GM19239 (cell line): ENCODE measurements at places on chromosomes 7 and 10.

DNA sequence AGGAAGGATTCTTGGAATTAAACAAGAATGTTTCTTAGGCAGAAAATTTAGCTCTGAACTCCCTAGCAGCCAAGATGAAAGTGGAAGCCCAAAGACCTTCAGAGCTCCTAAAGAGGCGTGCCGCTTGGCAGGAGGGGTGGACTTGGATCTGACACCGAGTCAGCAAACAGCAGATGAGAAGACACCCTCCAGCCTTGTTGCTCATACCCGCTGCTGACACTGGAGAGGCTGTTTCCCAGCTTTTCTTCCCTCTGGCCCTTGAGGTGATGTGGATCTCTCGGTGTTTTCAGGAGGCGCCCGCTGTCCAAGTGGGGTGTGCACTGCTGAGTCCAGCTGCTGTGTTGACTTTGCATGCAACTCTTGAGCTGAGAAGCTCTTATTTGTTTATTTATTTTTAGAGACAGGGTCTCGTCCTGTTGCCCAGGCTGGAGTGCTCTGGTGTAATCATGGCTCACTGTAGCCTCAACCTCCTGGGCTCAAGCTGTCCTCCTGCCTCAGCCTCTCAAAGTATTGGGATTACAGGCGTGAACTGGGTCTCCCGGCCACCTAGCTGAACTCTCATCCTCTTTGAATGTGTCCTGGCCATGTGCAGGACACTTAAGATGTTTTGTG, 21.5 kb downstream of the SLC18A2 start:
- no peak for DNase-seq

- no peak for DNase-seq
These were observed 175.1 kb downstream of the AVL9 start for GRCh38 chr7:32670110-32671025.

GRCh38 chr10:14547816-14548215, 217.1 kb upstream of the FRMD4A start:
- no peak for DNase-seq

DNA sequence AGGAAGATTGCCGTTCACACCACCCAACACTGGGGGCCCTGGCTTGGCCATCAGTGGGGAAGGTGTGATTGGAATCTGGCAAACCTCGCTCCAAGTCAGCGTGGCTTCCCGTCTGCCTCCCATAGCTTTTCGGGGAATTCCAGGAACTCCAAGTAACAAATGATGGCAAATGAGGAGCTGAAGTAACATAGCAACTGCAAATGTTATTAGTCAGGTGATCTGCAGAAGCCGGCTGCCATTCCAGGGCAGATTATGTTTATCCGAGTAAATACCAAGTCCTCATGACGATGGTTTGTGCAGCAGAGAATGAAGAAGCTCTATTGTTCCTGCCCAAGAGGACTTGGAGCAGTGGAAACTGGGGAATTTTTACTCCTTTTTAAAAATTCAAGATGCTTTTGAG, 270.5 kb upstream of the PODXL start:
- DNase-seq = no peak

GRCh38 chr10:36425131-36425797, 700.1 kb upstream of the ANKRD30A start:
- no peak for DNase-seq

- no peak for DNase-seq
These were observed 168.3 kb downstream of the CHRM2 start for GRCh38 chr7:137036768-137037167.

GRCh38 chr10:62732841-62733653, 71.5 kb upstream of the ADO start:
- DNase-seq = peak; percentile 21

- DNase-seq = no peak
These were observed 229.9 kb upstream of the MKLN1 start for GRCh38 chr7:131097662-131098376.

DNA sequence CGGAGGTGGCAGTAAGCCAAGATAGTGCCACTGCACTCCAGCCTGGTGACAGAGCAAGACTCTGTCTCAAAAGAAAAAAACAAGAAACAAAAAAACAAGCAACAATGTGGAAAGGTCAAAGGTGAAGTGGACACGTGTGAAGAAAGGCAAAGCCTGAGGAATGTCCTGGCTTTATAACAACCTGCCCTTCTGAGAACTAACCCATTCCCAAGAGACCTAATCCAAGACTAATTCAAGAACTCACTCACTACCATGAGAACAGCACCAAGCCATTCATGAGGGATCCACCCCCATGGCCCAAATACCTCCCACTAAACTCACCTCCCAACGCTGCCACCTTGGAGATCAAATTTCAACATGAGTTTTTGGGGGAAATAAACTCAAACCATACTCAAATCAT, 47.5 kb upstream of the KIF5B start:
- DNase-seq = no peak

DNA sequence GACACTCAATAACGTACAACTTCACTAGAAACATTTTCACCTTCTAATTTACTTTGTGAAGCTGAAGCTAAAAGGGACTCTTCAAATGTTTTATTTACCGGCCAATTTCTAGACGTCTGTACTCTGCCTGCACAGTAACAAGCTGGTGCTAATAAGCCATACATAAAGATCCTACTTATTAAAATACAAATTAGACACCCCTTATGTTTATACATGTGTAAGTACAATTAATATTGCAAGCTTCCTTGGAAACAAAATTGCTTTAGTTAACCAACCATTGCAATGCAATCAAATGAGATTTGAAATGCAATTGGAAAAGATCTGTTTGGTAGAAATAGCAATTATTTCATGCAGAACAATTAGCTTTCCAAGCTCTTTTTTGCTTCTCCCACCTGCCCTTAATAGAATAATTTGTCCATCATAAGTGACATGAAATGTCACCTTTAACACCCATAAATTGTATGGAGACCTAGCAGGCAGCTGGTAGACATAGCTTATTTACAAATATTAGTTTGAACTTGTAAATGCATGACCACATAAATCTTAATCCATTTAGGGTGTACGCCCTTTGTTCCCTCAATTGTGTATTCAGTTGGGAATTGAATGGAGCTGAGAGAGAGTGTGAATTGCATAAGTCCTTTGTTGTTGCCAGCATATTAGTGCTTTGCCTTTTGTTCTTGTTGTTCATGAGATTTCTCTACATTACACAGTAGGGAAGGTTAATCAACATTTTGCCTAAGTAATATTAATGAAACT, 277.1 kb downstream of the CACNA2D1 start:
- DNase-seq = no peak

DNA sequence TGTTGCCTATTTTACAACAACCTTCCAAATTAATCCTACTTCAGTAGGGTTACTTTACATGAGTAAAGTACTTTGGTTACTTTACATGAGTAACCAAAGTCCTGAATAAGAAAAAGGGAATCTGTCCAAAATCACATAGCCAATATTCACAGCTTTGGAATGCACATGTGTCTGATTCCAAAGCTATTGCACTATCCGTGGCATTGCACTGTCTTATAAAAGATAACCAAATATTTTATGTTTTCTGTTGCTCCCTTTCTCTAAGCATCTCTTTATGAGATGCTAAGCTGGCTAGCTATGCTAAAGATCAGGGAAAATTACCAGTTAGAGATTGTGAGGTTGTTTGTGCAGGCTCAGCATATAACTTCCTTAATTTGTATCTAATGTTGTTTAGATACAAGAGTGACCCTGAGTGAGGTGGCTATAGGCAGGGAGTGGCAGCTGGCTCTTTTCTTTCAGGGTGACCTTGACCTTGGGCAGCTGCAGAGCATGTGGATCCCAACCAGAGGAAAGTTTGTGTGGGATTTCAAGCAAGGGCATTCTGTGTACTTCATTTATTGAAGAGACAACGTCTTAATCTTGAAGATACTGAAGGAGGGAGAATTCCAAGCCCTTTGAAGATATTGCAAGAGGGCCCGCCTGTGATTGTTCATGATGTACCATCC, 366.1 kb upstream of the ANKRD30A start:
- DNase-seq = no peak

DNA sequence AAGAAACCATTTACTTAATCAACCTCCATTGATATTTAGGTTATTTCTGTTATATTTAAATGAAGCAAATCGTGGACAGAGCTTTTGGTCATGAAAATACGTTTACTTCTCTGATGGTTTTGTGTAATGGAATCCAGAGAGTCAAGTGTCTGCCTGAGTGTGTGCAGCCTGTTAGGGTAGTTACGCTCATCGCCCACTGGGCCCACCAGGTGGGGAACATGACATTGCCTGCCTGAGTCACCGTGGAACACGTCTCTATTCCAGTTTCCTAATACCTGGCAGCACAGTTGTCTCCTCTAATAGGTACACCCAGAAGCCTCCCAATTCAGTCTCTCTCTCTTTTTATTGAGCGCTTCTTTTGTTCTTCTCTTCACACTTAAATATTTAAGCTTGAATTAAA, 91.0 kb downstream of the ADCY1 start:
- no peak for DNase-seq

DNA sequence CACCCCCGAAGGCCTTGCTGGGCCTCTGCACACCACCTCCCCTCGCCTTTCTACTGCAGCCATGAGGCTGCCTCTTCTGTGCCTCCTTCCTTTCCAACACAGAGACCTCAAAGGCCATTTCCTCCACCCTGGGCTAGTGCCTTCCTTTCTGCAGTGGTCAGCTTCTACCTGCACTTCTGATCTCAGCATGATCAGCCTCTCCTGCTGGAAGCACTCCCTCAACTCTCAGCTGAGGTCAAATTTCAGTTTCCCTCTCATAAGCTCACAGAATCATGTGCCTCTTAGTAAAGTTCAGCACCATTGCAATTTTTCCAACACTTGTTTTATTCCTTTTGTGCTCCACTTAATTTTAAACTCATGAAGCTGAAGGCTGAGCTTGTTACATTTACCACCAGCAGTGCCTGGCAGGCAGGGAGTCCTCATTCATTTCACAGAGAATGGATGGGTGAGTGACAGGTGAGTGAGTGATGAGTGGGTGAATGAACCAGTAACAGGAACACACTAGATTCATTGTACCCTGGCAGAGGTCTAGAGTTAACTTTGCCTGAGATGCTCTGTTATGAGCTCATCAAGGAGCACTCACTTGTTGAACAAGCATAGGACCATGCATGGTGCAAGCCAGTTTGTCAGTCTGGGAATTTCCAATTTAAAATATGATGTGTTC, 124.0 kb upstream of the PRSS58 start:
- DNase-seq = no peak

- no peak for DNase-seq
These were observed 608.6 kb downstream of the DNAJB6 start for GRCh38 chr7:157945401-157945800.

- no peak for DNase-seq
These were observed 3.4 kb upstream of the PPP2R2D start for GRCh38 chr10:131897297-131897899.

DNA sequence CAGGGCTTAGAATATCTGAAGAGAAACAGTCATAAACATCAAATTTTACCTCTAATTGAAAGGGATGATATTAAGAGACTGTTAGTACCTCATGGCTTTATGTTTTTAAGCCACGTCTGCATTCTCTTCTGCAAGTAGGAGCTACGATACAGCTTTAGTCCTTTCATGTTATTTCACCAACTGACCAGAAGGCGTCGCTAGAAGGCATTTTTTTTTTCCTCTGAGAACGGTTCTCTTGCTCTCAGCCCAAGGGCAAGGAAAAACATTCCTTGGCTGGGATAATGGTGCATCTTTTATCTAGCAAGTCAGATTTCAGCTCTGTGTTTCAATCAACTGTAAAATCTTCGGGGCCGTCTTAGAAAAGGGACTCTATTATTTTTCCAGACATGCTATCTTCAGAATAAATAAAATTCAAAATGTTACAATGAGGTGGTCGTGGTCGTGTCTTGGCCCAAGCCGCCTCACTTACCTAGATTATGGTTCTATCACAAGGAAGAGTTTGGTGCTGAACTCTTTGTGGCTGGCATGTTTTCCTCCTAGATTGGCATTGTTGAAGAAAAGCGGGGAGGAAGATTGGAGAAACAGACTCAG, 41.6 kb upstream of the LYZL2 start:
- DNase-seq = peak; percentile 41

GRCh38 chr10:124366825-124367224, 51.9 kb downstream of the OAT start:
- no peak for DNase-seq

- no peak for DNase-seq
These were observed 18.6 kb upstream of the DRGX start for GRCh38 chr10:49414496-49414895.

- no peak for DNase-seq
These were observed 45.3 kb upstream of the OSBPL3 start for GRCh38 chr7:25025218-25025671.

GRCh38 chr10:52316500-52316899, 2.4 kb downstream of the DKK1 start:
- no peak for DNase-seq

GRCh38 chr7:2215851-2216250, 16.9 kb downstream of the MAD1L1 start:
- no peak for DNase-seq

DNA sequence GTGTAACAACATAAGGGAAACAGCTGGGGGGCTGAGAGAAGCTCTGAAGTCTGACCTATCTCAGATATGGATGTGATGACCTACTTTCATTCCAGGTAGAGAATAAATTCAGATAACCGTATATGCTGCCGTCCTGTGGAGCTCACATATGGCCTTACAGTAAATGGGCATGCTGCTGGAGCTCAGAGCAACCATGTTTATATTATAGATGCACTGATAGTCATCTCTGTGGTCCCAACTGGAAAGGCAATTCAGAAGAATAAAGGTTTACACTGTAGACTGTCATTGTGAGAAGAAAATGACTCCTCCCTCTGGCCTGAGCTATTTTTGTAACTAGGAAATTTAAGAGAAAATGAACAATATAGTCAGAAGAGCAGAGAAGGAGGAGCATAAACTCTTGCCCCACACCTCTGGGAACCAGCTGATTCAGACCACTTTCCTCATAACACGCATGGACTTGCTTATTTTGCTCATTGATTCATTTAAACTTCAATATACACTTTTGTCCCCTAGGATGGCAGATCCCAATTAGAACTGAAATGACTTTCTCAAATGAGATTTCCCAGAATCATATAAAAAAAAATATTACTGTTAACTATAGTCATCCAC, 69.9 kb upstream of the NXPH1 start:
- no peak for DNase-seq

DNA sequence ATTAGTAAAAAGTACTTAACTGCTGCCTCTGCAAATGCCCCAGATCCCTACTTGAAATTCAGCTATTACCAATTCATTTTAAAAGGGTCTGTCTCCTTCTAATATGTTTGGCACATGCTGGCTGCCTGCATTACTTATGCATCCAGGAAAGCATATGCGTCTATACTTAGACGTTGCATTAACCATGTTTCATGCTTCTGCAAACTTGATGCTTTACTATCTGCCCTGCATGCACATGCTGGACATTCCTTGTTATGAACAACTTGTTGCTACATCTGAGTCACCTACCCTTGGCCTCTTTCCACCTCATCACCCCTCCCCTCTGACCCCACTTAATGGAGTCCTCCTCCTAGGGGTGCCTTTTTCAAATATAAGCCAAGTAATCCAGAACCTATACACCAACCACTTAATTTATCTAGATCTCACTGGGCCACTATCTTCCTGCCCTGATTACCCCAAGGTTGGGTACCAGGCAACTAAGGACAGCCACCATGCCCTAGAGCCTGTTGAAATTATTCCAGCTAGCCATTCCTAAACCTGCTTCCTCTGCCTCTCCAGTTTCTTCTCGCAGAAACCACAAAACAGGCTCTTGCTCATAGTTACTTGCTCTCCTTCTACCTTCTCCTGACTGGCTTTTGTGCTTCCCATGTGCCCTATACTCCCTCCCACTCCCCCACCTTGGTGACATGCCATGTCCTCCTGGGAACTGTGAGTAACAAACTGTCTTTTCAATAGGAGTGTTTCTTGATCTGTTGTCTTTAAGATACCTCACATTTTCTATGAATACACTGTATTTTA, 1187.9 kb downstream of the REEP3 start:
- no peak for DNase-seq

GRCh38 chr7:108735814-108736213, 166.1 kb downstream of the DNAJB9 start:
- no peak for DNase-seq

- DNase-seq = no peak
These were observed 2.3 kb downstream of the PAX2 start for GRCh38 chr10:100747456-100748230.
